ENCODE measurements at places on chromosomes 13 and 19.

GRCh38 chr13:94322925-94323763, 156.3 kb downstream of the DCT start:
- DNase-seq: no peak

GRCh38 chr19:55613396-55613795, 7.9 kb downstream of the ZNF865 start:
- DNase-seq: no peak

- DNase-seq: no peak
Measured at GRCh38 chr19:7850945-7851622, 21.1 kb downstream of the EVI5L start.

- DNase-seq: peak; percentile 93
Measured at GRCh38 chr13:20997301-20998161, 63.9 kb downstream of the LATS2 start.

- no peak for DNase-seq
Measured at GRCh38 chr13:93477238-93477637, 250.6 kb downstream of the GPC6 start.

- DNase-seq: no peak
Measured at GRCh38 chr19:3890591-3890990, 10.1 kb downstream of the ATCAY start.

- DNase-seq: no peak
Measured at GRCh38 chr19:51740356-51740755, 11.3 kb downstream of the FPR1 start.

- DNase-seq: no peak
Measured at GRCh38 chr19:11506101-11506555, 489 bp upstream of the ZNF653 start.

GRCh38 chr13:49348751-49349150, 95.1 kb downstream of the CAB39L start:
- no peak for DNase-seq

DNA sequence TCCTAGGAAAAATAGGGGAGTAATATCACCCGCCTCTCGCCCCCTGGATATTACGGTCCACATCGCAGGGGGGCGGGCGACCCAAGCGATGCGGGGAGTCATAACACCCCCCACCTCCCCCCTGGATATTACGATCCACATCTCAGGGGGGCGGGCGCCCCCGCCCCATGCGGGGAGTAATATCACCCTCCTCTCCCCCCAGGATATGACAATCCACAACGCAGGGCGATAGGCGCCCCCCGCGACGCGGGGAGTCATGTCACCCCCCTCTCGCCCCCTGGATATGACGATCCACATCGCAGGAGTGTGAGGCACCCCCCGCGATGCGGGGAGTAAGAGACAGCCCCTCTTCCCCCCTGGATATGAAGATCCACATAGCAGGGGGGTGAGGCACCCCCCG, 684.4 kb upstream of the PCDH9 start:
- no peak for DNase-seq

GRCh38 chr13:110377826-110378201, 70.7 kb downstream of the COL4A2 start:
- no peak for DNase-seq

- DNase-seq: no peak
Measured at GRCh38 chr19:29400917-29401711, 124.7 kb upstream of the VSTM2B start.

- DNase-seq: no peak
Measured at GRCh38 chr13:97274829-97275649, 52.9 kb downstream of the MBNL2 start.

- DNase-seq: no peak
Measured at GRCh38 chr19:54608792-54609191, 15.4 kb downstream of the LILRA1 start.

DNA sequence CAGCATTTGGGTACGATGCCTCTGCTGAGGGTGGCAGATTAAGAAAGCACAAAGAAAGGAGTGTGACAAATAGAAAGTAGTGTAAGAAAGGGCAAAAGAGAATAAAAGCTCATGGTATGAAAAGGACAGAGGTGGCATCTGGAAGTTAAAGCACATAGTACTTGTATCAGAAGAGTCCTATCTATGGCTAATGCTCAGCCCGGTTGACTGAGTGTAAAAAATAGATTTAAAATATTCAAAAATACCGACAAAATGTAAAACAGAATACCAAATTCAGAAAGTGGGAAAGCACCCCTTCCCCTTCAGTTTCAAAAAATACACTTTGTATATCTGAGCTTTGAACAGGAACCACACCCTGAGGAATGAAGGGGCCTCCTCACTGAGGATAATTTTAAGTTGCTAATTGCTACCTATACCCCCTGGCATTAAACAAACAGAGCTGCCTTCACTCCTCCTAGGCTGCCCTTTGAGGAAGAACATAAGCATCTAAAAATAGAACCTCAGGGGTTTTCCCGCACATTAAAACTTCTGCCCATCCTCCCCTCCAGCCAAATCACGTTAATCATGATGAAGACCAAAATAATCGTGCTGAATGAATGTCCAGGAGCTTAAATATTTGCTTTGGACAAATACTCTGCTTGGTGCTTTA, 43.3 kb downstream of the DLEU7 start:
- DNase-seq: no peak

DNA sequence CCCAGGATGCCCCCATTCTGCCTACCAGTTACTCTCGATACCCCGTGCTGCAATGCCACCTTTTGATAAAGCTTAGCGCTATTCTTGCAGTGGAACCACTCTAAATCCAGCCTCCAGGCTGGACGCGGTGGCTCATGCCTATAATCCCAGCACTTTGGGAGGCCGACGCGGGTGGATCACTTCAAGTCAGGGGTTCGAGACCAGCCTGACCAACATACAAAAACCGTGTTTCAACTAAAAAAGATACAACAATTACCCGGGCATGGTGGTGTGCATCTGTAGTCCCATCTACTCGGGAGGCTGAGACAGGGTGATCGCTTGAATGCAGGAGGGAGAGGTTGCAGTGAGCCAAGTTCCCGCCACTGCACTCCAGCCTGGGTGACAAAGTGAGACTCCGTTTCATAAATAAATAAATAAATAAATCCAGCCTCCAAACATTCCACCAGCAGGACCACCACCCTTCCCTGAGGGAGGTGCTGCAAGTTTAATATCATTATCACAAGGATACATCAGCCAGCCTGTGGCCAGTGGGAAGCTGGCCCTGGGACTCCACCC, 27.7 kb downstream of the CYP2B6 start:
- no peak for DNase-seq

- peak; percentile 97 for DNase-seq
Measured at GRCh38 chr19:47745010-47745901, at the start of gene NOP53. TSS of gene NOP53 (plus strand) at chr19:47745546. CDS start at chr19:47745560, 14 bp downstream.

GRCh38 chr13:91280801-91281200, 66.7 kb upstream of the MIR17HG start:
- DNase-seq: no peak

DNA sequence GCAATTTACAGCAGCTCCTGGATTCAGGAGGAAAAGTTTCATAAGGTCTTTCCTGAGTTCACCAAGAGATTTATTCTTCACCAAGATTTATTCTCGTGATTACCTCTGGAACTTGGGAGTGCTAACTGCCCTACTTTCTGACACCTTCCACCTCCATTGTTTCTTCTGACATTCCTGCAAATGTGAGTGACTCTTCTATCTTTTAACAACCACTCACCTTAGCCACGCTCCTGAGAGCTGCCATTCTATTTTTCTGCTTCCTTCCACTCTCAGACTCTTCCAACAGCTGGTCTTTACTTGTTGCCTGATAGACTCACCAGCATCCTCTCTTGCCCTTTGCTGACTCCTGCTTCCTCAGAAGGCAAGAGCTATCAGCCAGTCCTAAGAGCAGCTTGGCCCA, 11.5 kb upstream of the CBY2 start:
- no peak for DNase-seq

DNA sequence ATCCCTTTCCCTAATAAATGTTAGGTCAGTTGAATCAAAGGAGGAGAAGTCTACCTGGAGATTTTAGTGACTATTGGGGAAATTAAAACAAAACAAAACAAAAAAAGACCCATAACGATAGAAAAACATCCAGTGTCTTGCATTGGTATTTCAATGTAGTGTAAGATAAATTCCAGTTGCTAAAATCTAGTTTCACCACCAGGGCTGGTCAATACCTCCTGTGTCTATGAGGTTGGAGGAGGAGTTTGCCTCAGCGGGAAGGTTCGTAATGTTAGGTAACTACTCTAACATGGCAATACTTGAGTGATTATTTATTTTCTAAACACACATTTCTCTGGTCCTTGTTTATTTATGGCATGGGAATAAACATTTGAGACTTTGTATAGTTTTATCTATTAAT, 483.2 kb downstream of the FGF9 start:
- no peak for DNase-seq

GRCh38 chr19:18649371-18650020, 12.7 kb downstream of the KLHL26 start:
- DNase-seq: peak; percentile 59

DNA sequence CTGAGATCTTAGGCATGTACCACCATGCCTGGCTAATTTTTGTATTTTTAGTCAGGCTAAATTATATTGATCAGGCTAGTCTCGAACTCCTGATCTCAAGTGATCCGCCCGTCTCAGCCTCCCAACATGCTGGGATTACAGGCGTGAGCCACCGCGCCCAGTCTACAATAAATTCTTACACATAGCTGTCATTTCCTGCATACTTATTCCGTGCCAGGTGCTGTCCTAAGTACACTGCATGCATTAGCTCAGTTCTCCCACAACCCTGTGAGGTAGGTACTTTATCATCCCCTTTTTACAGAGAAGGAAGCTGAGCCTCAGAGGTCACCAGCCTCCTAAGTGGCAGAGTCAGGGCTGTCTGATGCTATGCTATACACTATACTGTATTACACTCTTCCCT, 7.2 kb upstream of the RHPN2 start:
- no peak for DNase-seq

DNA sequence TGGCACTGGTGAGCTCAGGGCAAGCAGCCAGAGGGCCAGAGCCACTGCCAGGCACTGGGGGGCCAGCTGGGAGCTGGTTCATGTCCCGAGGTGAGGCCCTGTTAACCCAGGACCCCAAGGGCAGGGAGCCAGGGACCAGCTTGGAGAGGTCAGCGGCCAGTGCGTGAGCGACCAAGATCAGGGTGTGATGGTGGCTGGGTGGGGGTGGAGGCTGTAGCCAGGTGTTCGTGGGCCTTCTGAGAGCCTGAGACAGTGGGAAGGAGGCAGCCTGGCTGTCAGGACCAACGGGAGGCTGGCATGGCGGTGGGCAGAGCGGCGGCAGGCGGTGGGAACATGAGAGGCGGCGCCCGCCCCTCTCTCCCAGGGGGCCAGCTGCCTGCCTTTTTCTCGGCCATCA, 8.1 kb upstream of the KPTN start:
- DNase-seq: no peak

- DNase-seq: no peak
Measured at GRCh38 chr13:64709079-64709478, 2521.1 kb downstream of the PCDH9 start.

- DNase-seq: no peak
Measured at GRCh38 chr13:84479656-84480055, 597.4 kb upstream of the SLITRK1 start.

DNA sequence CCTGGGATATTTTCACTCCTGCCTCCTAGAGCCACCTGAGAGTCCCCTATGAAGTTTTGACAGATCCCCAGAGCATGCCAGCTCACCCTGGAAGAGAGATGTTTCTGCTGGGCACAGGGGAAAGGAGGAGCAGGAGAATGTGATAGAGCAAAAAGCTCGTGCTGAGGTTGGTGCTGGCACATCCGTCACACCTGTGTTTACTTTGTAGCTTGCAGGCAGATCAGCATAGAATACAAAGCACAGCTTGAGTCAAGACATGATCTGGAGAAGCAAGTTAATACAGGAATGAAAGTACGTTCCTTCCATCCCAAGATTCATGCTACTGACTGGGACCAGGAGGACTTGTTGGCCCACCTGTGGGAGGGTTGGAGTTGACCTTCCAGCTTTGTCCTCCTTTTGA, 46.1 kb downstream of the HSPH1 start:
- no peak for DNase-seq

- no peak for DNase-seq
Measured at GRCh38 chr13:89227356-89227755, 1556.2 kb downstream of the SLITRK5 start.

- no peak for DNase-seq
Measured at GRCh38 chr13:71513411-71514033, 353.5 kb downstream of the DACH1 start.

- peak; percentile 88 for DNase-seq
Measured at GRCh38 chr19:58575183-58576041, 2.3 kb upstream of the MZF1 start.

- DNase-seq: no peak
Measured at GRCh38 chr13:40599124-40599523, 67.3 kb downstream of the FOXO1 start.

- no peak for DNase-seq
Measured at GRCh38 chr19:16139752-16140151, 3.7 kb upstream of the HSH2D start.

DNA sequence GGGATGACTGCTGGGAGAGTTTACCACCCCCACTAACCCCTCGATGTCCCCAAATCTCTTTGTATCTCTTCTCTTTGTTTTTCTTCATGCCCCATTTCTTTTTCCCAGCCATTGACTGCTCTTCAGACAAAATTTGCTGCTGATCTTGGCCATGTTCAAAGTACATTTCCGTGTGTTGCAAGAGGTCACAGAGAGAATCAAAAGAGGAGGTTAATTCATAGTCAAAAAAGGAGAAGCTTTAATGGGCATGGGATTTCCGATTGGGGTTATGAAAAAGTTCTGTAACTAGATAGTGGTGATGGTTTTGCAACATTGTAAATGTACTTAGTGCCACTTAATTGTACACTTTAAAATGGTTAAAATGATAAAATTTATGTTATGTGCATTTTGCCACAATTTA, 121.1 kb downstream of the FLT1 start:
- DNase-seq: no peak

DNA sequence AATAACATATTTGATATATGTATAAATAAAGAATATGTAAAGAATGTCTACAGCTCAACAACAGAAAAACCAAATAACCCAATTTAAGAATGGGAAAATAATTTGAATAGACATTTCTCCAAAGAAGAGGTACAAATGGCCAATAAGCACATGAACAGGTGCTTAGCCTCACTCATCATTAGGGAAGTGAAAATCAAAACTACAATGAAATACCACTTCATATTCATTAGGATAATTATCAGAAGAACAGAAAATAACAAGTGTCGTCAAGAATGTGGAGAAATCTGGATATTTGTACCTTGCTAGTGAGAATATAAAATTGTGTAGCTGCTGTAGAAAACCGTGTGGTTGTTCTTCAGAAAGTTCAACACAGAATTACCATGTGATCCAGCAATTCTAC, 8.4 kb upstream of the SUPT20H start:
- no peak for DNase-seq

GRCh38 chr19:56321254-56321988, 6.8 kb upstream of the ZSCAN5A start:
- DNase-seq: no peak

GRCh38 chr19:20333508-20333907, 166.5 kb downstream of the ZNF486 start:
- no peak for DNase-seq

DNA sequence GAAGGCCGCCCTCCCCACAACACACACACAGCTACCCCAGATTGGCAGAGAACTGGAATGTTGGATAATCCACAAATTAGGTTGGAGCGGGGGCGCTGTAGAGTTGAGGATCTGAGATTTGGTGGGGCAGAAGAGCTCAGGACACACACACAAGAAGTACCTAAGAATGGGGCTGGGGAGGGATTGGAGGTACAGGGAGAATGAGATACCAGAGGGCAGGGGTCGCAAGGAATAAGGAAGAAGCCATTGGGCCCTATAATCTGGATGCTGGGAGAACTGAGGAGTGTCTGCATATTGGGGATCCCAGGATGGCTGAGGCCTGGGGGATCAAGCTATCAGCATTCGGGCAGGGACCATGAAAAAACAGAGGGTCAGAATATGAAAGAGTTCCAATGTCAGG, 11.5 kb downstream of the SYT3 start:
- no peak for DNase-seq

- DNase-seq: no peak
Measured at GRCh38 chr19:8017808-8018207, 12.4 kb upstream of the ELAVL1 start.

Measured in AG08396 (cell line).